NCI-H1436 treated with DMSO at 0.1 percent for 48 hours (cell line): ENCODE measurements at places on chromosomes 12 and 14.

DNA sequence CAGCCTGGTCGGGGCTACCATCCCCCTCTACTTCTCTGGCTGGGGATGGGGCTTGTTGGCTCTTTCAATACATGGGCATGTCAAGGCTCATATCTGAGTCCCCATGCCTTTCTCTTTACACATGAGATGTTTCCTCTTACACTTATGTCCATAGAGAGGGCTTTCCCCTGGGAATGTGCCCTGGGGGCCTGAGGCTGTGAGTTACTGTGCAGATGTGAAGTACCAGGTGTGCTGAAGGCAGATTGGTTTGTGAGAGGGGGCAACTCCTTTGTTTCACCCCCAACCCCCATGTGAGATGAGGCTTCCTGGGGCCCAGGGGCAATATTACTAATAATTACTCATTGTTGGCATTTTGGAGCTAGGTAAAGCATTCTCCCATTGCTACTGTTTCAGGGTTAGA is 32.8 kb downstream of the NRXN3 start:
- peak; percentile 93 for DNase-seq

GRCh38 chr12:46794593-46795190 is 31.1 kb downstream of the SLC38A4 start:
- no peak for DNase-seq

GRCh38 chr12:80493466-80493865 is 49.4 kb downstream of the PTPRQ start:
- no peak for DNase-seq

DNA sequence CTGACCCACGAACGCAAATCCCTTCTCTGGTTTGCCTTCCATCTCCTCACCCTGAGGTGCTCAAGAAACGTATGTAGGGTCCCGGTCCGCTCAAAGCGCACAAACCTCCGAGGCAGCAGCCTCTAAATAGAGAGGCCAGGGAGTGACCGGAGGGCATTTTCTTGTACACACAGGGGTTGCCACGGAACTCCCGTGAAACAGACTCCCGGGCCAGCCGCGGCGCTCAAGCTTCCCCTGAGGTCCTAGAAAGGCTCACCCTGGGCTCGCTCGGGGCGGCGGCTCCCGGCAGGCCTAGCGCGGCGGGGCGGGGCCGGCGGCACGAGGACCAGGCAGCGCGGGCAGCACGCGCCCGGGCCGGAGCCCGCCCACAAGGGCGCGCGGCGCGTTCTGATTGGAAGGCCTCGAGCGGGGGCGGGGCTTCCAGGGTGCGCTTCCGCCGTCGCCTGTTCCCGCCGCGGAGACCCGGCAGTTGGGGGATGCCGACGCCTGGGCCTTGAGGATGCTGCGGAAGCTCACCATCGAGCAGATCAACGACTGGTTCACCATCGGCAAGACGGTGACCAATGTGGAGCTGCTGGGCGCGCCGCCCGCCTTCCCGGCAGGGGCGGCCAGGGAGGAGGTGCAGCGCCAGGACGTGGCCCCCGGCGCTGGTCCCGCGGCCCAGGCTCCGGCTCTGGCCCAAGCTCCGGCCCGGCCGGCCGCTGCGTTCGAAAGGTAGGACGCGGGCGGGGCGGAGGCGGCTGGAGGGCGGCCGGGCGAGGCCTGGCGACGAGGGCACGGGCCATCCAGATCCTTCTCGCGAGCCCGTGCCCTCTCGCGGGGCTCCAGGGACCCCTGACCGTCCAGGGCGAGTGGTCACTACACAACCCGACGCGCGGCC is at the start of gene TDRD9:
TDRD9 (plus strand) TSS at position 446 of the 880 bp plus-strand sequence; CDS start at position 500, 54 bp downstream.
- DNase-seq, result no peak

DNA sequence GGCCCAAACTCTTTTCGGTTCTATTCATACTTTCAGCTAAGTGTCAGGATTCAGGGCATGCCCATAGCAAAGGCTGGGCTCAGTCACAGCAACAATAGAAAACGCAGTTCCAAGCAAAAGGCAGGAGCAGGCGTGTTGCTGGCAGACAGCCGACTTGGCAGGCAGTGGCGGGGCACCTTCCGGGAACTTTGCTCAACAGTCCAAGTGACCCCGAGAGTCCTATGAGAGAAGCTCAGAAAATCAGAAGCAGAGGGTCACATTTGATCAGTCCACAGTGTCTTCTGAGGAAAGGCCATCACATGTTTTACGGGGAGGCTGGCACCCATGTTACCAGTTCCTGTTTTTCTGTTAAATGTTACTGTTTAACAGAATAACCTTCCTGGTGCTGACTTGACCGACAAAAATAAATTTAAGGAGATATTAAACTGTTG is 115.0 kb downstream of the DACT1 start:
- DNase-seq, result no peak

- no peak for DNase-seq
These were observed 249.3 kb downstream of the FUT8 start for GRCh38 chr14:65661865-65662264.

DNA sequence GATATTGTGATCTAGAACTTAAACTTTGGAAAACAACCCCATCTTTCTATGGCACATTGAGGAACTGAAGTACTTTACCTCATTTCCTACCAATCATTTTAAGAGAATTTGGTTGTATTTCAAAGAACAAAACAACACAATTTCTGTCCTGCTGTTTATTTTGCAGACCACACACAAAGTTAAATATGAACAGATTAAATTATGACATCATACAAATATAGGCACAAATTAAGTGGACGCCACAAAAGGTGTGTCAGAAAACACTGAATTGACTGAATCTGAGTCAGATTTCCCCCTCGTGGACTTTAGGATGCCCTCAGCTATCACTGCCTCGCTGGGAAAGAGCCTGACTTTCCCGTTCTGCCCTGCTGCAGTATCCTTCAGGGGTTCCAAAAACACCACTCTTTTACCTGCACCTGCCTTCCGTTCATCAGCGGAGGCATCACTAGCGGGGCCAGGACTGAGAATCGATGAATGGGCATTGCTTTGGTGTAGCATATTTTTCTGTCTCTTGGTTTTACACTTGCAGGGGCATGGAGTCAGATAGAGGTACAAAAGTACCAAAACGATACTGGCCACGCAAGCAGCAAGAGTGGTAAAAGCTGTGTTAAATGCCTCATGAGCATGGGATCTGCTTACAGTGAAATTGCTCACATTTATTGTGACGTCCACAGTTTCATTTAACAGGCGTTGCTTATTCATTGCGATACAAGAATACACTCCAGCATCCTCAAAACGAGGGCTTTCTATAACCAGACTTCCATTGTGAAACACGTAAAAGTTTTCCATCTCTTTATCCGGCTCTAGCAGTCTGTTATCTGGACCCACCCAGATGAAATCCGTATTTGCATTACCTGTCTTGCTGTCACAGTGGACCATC is 2.0 kb upstream of the PCED1B start:
- no peak for DNase-seq

DNA sequence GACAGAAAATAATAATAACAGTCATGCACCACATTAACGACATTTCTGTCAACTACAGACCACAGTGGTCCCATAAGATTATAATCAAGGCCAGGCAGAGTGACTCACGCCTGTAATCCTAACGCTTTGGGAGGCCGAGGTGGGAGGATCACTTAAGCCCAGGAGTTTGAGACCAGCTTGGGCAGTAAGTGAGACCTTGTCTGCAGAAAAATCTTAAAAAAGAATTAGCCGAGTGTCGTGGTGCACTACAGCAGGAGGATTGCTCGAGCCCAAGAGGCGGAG is 8.6 kb downstream of the NAB2 start:
- DNase-seq, result no peak

DNA sequence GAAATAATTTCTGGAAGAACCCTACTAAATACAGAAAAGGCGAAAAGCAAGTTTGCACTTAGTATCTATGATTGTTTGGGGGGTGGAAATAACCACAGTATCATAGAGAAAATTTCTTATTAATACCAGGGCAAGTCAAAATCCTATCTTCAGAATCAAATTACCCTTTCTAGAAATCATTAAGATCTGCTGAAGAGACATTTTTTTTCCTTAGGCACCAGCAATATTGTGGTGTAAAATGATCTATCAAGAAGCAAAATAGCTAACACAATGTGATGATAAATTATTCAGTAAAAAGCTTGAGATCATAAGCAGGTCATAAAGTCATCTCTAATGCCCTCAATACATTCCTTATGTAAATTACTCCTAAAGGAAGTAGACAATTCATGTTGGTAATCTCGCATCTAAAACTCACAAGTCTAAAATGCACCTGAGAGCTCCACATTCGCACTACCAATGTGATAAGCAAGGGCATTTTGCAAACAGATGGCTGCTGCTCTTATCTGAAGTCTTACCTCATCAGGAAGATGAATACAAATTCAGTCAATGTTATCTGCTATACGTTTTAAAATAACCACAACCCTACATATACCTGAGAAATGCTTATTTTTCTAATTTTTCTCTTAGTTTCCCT is 14.6 kb downstream of the HEATR5A start:
- DNase-seq, result no peak

- no peak for DNase-seq
These were observed 27.1 kb upstream of the C12orf71 start for GRCh38 chr12:27109334-27110028.

DNA sequence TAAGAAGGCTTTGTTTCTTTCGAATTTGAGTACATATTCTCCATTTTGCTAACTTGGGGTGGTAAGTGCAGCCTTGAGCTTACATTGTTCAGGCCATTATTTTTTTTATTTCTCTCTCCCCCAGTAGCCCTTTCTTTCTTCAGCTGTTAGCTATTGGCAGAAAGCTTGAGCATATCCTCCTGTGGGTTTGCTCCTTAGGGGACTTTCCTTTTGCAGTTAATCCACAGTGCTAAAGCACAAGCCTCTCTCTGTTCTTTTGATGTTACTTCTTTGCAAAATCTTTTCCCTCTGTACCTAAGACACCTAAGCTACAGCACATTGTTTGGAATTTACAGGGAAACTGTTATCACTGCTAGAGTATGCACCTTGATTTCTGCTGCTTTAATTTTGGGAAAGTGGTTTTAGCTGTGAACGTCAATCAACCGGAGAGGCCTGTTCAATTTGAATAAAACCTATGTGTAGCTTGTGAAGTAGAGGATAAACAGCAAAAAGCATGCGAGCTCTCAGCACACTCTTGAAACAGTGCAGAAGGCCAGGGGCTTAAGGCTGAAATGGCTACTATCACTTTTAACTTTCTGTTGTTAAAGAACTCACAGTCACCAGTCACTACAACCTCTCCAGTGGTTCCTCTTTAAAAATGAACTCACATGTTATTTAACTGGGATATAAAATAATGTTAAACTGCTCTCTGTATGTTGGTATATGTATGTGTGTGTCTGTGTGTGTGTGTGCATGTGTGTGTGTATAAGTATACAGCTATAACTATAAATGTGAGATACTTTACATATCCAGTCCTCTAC is 139.2 kb downstream of the PDZRN4 start:
- no peak for DNase-seq

DNA sequence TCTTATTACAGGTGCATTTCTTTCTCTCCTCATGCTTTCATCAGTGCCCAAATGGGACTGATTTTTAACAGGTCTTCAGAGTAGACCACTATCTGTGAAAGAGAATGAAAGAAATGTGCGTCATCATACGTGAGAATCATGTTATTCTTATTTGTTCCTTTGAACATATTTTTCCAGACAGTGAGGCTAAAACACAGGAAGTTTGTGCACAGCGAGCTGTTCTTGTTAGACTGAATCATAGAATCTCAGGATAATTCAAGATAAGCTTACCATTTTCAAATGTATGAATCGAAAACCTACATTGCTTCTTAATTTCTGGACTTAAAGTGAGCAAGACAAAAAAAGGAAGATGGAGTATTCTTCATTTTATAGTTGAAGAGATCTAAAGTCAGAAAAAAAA is 383.1 kb downstream of the EGLN3 start:
- DNase-seq, result no peak

DNA sequence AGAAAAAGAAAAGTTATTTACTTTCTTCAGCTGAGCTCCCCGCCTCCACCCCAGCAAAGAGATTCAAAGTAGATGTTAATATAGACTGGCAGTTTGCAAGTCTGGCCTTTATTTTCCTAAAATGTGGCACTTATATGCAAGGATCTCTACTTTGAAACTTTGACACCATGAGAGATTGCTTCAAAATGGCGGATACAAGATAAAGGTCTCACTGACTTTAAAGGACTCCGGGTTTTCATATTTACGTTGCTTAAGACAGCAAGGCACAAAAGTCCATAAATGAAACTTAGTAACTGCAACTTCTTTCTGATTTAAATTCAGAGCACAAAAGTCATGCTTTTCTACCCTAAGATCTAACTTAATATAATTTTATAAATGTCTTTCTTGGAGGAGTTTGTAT is 3.5 kb downstream of the OTX2 start:
- no peak for DNase-seq

- DNase-seq, result no peak
These were observed 3.7 kb upstream of the DHRS4L2 start for GRCh38 chr14:23984891-23985602.

GRCh38 chr12:47907851-47908454 is 3.2 kb upstream of the VDR start:
- DNase-seq, result no peak

DNA sequence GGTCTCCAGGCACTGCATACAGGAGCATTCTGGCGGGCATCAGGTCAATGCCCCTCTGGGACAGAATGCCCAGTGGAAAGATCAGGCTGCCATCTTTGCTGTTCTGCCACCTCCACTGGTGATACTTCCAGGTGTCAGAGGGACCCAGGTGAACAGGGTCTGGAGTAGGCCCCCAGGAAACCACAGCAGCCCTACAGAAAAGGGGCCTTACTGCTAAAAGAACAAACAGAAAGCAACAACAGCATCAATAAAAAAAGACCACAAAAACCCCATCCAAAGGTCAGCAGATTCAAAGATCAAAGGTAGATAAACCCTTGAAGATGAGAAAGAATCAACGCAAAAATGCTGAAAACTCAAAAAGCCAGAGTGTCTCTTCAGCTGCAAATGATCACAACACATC is 15.9 kb downstream of the GLIPR1L1 start:
- no peak for DNase-seq
